ENCODE measurements at places on chromosomes 16 and 17.

DNA sequence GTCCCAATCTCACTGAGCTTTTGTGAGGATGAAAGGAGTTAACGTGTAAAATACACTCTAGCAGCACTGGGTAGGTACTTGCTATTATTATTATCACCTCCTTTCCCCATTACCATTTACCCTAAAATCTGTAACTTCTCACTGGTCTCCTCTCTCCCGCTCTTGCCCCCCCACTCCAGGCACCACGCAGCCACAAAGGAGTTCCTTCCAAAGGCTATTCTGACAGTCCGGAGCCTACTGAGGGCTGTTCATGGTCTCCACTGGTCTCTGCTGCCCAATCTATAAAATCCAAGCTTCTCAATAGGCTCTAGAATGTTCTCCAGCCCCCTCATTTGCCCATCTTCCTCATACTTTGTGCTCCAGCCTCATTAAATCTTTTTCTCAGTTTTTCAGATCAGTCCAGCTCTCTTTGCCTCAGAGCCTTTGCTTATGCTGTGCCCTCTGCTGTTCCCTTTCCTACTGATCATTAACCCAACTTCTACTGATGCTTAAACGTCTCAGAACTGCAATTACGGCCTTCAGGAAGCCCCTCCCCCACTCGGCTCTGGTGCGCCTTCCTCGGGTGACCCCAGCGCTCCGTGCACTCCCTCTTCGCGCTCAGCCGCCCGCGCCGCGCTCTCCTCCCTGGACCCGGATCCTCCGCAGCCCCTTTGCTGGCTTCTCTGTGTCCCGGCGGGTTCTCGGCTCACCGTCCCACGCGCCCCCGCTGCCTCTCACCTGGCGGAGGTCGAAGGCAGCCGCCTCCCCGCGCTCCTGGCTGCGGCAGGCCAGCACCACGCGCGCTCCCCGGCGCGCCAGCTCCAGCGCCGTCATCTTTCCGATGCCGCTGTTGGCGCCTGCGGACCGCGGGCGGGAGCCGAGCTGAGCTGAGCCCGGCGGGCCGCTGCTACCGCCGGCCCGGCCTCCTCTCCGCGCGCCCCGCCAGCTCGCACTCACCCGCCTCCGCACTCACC is 737 bp downstream of the DHRS13 start:
- no peak for DNase-seq

DNA sequence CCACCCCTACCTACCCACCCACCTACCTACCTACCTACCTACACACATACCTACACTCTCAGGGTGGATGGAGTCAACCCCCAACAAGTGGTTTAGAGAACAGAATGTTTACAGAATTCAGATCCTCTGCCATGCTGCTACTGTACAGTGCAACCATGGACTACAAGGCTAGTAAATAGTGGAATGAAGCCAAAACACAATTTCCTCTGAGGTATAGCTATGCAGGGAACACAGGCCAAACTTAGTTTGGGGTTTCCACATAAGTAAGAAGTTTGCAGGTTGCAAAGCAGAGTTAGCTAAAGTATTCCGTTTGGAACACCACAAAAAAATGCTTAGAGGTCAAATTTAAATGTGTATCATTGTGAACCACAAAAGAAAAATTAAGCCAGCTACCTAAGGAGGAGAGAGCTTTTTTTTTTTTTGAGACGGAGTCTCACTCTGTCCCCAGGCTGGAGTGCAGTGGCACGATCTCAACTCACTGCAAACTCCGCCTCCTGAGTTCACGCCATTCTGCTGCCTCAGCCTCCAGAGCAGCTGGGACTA is 2.7 kb upstream of the AP1G1 start:
- no peak for DNase-seq

GRCh38 chr17:9810100-9810949 is 11.6 kb downstream of the GSG1L2 start:
- no peak for DNase-seq

GRCh38 chr17:69711541-69711940 is 297.0 kb downstream of the MAP2K6 start:
- DNase-seq: no peak

- no peak for DNase-seq
These were observed 18.8 kb downstream of the MPP2 start for GRCh38 chr17:43888548-43888947.

DNA sequence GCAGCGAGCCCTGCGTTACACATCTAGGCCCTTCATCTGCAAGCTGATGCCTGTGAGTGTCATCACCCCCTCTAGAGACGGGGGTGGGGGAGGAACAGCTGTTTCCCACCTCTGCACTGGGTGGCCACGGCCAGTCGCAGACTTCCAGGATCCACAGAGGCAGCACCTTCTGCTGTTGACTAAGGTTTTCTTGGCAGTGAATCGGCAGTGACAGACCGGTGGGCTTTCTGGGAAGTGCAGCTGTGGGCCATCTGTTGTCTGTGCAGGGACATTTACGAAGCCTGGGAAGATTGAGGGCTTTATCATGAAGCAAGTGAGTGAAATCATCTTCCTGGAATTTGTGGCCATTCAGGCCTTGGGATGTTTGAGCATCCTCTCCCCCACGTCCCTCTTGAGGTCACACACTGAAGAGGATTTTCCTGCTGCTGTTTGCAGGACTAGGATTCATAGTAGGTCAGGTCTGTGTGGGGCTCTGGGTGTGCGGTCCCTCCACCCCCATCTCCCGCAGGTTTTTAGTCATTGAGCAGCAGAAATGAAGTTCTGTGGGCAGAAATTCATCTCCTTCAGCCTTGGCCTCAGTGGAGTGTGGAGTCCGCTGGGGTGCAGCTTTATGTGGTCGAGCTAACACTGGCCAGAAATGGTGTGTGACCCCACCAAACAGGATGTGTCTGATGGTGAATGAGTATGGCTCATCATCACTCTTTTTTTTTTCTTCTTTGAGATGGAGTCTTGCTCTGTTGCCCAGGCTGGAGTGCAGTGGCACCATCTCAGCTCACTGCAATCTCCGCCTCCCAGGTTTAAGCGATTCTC is 12.0 kb downstream of the PGS1 start:
- DNase-seq: no peak
